ENCODE measurements at places on chromosomes 11 and 22.

DNA sequence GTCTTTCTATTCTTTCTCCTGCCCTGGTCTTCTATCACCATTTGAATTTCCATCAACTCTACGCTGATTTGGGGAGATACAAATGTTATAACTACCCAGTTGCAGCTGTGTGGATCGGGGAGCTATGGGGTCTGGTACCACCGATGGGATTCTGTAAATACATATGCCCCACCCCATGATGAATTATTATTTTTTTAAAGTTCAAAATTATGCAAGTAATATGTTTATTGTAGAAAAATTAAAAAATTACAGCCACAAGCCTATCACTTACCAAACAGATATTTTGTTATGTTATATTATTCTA, 52.4 kb upstream of the CLMP start:
- DNase-seq: no peak

GRCh38 chr22:30250661-30251267, 4.2 kb upstream of the LIF start:
- no peak for DNase-seq

GRCh38 chr22:27639248-27640086, 162.1 kb downstream of the MN1 start:
- peak; percentile 70 for DNase-seq

DNA sequence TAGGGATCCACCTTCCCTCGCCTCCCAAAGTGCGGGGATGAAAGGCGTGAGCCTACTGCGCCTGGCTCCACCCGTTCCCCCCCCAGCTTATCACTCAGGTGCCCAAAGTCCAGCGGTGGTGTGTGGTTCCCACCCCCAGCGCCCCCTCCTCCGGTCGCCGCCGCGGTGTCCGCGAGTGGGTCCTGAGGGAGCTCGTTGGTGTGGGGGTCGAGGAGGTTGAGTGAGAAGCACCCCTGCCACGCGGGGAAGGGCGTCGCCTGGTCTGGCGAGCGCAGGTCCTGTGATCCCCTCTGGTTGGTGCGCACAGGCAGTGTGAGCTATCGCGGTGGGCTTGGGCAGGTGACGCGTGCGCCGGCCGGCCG, 3900.6 kb upstream of the OR11H1 start:
- DNase-seq: no peak

DNA sequence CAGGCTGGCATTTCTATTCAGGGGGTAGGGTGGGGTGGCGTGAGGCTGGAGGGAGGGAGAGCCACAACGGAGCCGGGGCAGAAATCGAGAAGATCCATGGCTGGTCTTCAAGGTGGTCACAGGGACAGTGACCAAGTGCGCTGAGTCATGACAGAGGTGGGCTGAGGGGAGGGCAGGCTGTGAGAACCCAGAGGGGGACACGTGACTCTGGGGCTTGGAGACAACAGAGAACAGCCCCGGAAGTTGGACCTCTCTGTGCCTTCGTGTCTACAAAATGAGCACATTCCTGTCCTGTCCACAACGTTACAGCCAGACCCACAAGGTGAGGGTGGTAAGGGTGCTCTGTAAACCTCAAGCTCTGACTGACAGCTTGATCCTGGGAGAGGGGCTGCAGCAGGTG, 35.1 kb upstream of the ARFGAP3 start:
- DNase-seq: no peak

GRCh38 chr11:110093407-110094297, 460 bp downstream of the ZC3H12C start:
- peak; percentile 82 for DNase-seq

GRCh38 chr11:66543263-66544107, 2.4 kb downstream of the ZDHHC24 start:
- peak; percentile 82 for DNase-seq

All from femur (tissue), 1 donor.